ENCODE measurements at places on chromosomes 1 and 21.

DNA sequence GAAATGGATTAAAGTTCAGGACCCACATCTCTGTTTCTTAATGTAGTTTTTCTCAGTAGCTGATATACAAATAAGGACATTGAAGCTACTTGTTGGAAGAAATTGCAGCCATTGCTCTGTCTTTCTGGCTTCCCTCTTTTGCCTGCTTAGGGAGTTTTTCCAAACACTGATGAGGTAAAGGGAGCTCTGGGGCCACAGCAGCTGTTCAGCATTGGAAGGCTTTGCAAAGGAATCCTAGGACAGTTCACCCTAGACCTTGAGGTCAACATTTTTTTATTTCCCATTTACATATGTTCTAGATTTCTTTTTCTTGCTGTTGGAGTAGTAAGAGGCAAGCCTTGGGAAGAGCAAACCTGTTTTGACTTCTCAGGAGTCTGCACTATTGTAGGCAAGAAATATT lies 126.9 kb upstream of the PLPPR5 start:
- no peak for DNase-seq

GRCh38 chr1:172402878-172403569 lies 17.5 kb upstream of the C1orf105 start:
- no peak for DNase-seq

GRCh38 chr21:42367367-42368165 lies 1.2 kb upstream of the TFF1 start:
- no peak for DNase-seq

DNA sequence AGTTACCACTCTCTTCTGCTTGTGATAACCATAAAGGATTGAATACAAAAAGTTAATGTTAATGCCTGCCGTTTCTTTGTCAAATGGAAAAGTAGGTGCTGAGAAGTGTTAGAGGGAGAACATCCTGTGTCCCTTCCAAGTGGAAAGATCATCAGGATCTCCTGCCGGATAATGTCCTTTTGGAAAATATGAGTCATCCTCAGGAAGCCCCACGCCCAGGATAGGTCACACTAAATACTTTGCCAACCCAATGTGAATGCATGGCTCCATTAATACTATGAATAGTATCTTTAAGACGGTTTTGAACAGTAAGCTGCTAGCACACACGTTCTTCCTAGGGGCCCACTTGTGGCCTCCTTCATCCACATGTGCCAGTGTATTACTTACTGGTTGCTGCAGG lies 279.5 kb downstream of the ZNF326 start:
- no peak for DNase-seq

GRCh38 chr1:209223791-209224190 lies 359.7 kb upstream of the CAMK1G start:
- DNase-seq = no peak

DNA sequence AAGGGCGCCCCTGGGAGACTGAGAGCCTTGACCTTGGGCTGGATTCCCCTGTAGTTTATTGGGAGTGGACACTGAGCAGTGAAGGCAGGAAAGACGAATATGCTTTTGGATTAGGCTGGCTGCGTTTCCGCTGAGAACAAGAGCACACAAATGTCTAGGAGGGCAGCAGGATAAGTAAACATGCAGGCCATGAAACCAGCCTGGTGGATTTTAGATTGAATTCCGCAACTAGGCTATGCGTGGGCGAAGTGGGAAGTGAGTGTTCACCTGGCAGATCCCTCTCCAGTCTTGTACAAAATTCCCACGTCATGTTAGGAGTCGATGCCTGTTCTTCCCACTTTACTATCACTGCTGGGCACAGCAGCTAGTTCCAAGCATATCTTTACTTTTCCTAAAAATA lies 21.4 kb upstream of the KCNJ6 start:
- DNase-seq = no peak

- no peak for DNase-seq
These were observed 811.4 kb downstream of the USP25 start for GRCh38 chr21:16540966-16541727.

GRCh38 chr1:51526248-51526647 lies 7.2 kb upstream of the EPS15 start:
- no peak for DNase-seq

- DNase-seq = no peak
These were observed 28.0 kb downstream of the RASAL2 start for GRCh38 chr1:178121883-178122282.
